Activated CD4-positive, alpha-beta T cell treated with anti-CD3 and anti-CD28 coated beads, Interleukin-2, amount 50 U/mL, for 4 hours (primary cell): ENCODE measurements at places on chromosomes 7 and 10.

DNA sequence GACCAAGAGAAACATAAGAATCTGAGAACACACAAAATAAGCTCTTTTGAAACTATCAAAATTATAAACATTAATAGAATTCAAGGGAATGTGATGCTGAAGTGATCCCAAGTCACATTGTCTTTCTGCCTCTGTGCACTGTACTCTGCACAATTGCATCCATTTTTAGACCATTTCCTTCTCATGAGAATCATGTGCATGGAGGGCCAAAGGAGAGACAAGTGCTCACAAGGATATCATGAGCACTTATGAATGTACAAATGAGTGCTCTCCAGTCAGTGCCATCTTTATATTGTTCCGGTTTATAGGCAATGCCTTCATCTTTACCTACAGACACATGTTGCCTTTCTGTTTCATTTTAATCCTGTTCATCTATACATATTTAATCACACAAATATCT is 36.9 kb downstream of the MET start:
- no peak for DNase-seq

DNA sequence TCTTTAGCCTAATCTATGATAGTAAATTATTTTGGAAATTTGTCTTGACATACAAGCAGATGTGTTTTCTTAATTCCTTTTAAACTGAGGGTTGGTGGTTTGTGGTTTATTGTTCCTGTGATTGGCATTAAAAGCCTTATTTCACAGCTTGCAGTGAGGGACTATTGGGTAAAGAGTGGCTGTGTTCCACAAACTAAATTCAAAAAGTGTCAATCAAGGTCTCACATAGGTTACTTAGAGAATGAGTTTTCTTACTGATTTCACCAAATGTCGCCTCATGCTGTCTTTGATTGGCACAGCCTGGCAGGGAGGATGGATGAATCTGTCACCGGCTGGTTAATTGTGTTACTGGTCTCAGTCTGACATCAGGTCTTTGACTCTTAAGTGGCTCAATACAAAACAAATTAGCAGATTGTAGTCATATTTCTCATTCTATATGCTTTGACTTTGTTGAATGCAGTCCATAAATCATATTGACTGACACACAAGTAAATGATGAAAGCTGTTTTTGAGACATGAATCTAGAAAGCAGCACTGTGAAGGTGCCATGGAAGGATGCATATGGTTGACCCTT is 66.8 kb upstream of the CYP26C1 start:
- DNase-seq, result no peak

- DNase-seq, result no peak
Measured at GRCh38 chr10:12418000-12418399, 68.7 kb downstream of the CAMK1D start.

- peak; percentile 16 for DNase-seq
Measured at GRCh38 chr7:131105294-131105798, 222.3 kb upstream of the MKLN1 start.

- DNase-seq, result no peak
Measured at GRCh38 chr10:76333796-76334195, 902.4 kb downstream of the LRMDA start.

GRCh38 chr7:85119934-85120333 is 66.9 kb downstream of the SEMA3D start:
- DNase-seq, result no peak

GRCh38 chr10:73060738-73061635 is 35.7 kb downstream of the P4HA1 start:
- no peak for DNase-seq

GRCh38 chr7:83271212-83272099 is 108.8 kb upstream of the PCLO start:
- DNase-seq, result no peak

DNA sequence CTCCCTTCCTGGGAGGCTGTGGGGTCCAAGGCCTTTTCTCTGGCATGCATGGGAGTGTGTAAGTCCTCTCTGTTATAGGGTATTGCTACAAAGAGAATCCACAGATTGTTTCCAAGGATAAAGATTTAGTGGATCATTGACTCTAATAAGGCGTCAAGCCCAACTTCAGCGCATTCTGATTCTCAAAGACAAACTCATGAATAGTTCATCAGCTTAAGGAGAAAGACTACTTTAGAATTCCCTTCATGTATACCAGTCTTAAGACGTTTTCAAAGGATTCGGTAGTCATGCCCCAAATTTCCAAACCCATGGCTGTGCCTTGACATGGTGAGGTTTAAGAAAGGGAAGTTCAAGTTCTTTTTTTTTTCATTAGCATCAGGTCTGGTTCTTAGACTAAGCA is 46.6 kb upstream of the ABLIM1 start:
- DNase-seq, result no peak

- no peak for DNase-seq
Measured at GRCh38 chr10:132575320-132576201, 38.0 kb downstream of the INPP5A start.

DNA sequence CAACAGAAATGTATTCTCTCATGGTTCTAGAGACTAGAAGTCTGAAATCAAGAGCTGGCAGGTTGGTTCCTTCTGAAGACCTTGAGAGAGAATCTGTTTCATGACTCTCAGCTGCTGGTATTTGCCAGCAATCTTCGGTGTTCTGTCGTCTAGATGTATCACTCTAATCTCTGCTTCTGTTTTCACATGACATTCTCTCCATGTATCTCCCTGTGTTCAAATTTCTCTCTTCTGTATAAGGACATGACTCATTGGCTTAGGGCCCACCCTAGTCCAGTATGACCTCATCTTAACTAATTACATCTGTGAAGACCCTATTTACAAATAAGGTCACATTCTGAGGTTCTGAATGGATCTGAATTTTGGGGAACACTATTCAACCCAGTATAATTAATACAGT is 82.3 kb downstream of the ANKRD7 start:
- DNase-seq, result no peak

- peak; percentile 76 for DNase-seq
Measured at GRCh38 chr7:98870121-98870651, 372 bp upstream of the TMEM130 start.

- DNase-seq, result no peak
Measured at GRCh38 chr7:99449326-99449725, 10.6 kb downstream of the CPSF4 start.

- DNase-seq, result no peak
Measured at GRCh38 chr7:48366096-48366495, 194.8 kb downstream of the ABCA13 start.

GRCh38 chr10:48767373-48768143 is 82.9 kb downstream of the WDFY4 start:
- DNase-seq, result no peak

DNA sequence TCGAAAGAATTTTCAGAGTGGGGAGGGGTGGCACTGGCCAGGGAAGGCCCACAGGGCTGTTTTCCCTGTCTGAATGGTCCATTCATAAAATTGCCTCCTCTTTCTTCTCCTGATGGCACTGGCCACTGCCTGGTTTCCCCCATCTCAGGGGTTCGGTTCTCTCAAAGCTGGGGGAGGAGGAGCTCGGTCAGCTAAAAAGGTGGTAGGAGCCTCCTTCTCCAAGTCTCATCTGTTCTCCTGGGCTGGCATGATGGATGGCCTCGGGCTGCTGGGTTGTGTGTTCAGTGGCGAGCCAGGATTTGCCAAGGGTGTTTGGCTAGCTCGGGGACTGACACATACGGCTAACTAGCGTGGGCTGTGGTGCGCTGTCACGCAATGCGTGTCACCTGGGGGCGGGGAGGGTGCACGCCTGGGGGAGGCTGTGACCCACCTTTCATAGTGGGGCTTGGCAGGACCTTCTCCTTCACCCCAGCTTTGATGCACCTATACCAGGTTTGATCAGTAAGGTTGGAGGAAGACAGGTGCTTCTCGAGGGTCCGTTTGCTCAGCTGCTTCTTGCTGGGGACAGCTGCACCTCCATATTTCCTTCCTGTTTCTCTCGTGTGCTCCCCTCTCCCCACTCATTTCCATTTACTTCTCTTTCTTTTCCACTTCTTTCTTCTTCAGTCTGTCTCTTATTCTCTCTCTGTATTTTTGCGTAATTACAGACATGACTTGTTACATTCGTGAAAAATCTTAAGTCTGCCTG is 36.3 kb downstream of the RBM20 start:
- DNase-seq, result no peak

GRCh38 chr7:94580601-94581000 is 71.0 kb downstream of the CASD1 start:
- no peak for DNase-seq

DNA sequence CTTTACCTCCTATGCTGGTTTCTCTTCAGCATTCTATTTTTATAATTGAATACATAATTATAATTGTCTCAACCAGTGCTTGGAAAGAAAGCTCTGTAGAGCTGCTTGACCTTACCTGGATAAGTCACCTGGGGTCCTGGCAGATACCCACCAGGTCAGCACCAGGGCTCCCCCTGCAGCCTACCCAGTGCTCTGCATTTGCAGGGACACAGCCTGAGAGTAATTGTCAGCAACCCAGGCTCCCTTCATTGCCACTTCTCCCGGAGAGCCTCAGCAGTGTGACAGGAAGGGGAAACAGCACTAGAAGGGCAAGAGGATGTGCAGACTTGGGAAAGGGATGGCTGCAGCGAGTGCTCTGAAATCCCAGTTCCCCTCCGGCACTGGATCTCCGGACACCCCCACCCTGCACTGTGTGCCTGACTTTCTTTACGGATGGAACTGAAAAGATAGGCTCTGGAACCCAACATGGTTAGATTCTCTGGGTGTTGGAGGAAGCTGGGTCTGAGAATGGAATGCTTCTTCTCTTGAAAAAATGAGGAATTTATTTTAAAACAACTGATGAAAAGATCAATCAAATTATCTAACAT is 11.4 kb upstream of the PAX4 start:
- DNase-seq, result peak; percentile 21

GRCh38 chr10:4136121-4136520 is 351.1 kb upstream of the KLF6 start:
- no peak for DNase-seq

DNA sequence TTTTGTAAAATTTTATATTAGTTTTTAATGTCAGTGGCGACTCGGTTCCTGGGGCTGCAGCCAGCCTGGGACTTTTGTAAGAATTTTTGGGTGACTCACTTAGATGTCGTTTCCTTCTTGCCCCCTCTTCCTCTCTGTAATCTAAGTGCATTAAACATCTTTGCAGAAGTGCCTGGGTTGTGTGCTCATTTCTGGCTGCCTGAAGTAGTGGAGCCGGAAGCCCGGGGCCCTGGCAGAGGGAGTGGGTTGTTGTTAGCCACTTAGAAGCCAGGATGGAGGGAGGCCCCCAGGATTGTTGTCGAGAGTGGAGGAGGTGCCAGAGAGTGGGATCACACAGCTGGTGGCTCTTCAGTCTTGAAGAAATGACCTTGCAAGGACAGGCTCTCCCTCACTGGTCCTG is 11.0 kb upstream of the TRIM8 start:
- DNase-seq, result no peak

DNA sequence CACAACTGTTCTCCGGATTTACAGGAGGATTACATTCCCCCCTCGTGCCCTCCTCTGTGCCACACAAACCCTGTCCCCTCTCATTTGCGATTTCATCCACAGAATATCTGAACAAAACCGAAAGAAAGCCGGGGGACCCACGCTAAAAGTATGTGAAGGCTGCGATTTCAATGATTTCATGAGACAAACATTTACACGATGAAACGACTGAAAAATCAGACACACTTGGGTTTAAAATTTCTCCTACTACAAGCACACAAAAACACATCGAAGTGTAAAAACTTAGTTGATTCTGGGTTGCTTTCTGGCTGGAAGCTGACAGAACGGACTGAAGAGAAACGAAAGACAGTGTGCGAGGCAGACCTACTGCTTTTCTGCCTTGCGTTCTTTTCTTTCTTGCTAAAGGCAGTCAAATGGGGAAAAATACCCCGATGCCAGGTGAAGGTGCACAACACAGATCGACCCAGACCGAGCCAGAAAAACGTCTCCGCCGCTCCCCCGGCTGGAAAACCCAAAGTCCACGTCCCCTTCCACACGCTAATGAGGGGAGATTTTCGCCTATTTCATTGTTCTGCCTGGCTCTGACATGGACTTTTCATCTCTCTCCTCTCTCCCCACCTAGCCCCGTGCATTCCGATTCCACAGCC is 1.2 kb downstream of the HIPK2 start:
- DNase-seq, result peak; percentile 11

DNA sequence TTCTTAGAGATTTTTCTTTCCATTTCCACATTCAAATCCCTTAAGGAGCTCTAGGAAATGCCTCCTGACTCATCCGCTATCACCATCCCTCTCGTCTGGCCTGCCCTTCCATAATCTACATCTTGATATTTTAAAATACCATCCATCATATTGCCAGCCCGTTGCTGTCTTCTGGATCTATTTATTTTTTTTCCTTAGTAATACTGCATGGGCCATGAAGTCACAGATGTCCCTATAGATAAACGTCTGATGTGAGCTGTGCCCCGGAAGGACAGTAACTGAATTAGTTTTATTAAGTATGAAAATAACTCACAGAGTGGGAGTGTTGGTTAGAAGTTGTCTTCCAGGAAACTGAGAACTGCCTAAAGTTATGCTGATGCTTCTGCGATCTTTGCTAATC is 76.2 kb downstream of the KLF6 start:
- no peak for DNase-seq

DNA sequence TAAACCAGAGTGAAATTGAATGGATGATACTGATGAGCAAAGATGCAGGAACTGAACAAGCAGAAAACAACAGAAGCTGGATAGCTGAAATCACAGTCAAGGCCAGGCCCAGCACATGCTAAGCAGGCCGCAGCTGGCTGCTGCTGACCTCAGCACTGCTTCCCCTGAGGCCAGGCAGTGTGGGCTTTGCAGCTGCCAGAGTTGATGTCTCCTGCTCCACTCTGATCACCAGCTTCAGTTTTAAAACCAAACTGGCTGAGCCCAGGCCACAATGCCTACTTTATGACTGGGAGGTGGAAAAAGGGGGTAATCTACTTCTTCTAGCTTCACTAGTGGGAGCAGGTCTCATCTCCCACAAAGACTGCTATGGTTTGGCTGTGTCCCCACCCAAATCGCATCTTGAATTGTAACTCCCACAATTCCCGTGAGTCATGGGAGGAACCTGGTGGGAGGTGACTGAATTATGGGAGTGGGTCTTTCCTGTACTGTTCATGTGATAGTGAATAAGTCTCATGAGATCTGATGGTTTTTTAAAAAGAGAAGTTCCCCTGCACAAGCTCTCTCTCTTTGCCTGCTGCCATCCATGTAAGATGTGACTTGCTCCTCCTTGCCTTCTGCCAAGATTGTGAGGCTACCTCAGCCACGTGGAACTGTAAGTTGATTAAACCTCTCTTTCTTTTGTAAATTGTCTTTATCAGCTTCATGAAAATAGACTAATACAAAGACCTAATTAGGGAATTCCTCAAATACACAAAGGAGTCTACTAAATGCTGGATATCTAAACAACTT is 136.4 kb upstream of the ITGB1 start:
- DNase-seq, result no peak

GRCh38 chr10:72875250-72876055 is 18.1 kb upstream of the OIT3 start:
- DNase-seq, result no peak

GRCh38 chr10:87626422-87626892 is 33.2 kb upstream of the PAPSS2 start:
- no peak for DNase-seq
